Activated CD4-positive, alpha-beta T cell treated with anti-CD3 and anti-CD28 coated beads, Interleukin-2, amount 10 ng/mL, durations not matched to agents 24 days and 14 days (primary cell): ENCODE measurements at places on chromosomes 2 and 18.

GRCh38 chr18:57052759-57053158 lies 94.1 kb upstream of the BOD1L2 start:
- no peak for DNase-seq

- DNase-seq = peak; percentile 76
Measured at GRCh38 chr2:197254776-197255530, 55.6 kb downstream of the ANKRD44 start.

DNA sequence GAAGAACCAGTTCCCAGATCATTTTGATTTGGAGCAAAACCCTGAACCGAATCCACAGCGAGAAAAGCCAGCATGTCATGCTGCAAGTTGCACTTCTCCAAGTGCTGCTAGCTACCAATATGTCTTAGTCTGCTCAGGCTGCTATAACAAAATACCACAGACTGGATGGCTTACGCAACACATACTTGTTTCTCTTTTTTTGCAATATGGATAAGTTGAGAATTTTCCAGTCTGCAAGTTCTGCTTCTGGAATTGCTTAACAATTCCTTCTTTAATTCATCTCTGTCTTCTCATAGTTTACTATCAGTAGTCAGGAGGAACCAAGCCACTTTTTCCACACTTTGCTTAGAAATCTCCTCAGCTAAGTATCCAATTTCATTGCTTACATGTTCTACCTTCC lies 105.9 kb upstream of the RBBP8 start:
- DNase-seq = no peak

DNA sequence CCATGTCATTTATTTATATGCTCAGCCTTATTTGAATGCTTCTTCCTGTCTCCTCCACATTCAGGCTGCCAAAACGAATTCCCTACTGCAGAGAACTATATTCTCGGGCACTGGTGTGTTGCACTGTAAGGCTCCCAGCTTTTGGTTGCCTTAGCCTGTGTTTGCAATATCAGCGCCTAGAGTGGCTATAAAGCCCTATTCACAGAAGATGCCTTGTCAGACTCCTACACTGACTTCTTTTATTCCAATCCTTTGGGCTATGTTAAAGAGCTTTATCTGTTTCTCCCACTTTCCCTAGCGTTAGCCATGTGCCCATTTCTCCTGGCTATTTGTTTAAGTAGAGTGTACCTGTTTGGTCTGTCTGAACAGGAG lies 62.4 kb upstream of the EHBP1 start:
- DNase-seq = no peak

GRCh38 chr2:233115121-233115520 lies 55.0 kb downstream of the INPP5D start:
- no peak for DNase-seq

DNA sequence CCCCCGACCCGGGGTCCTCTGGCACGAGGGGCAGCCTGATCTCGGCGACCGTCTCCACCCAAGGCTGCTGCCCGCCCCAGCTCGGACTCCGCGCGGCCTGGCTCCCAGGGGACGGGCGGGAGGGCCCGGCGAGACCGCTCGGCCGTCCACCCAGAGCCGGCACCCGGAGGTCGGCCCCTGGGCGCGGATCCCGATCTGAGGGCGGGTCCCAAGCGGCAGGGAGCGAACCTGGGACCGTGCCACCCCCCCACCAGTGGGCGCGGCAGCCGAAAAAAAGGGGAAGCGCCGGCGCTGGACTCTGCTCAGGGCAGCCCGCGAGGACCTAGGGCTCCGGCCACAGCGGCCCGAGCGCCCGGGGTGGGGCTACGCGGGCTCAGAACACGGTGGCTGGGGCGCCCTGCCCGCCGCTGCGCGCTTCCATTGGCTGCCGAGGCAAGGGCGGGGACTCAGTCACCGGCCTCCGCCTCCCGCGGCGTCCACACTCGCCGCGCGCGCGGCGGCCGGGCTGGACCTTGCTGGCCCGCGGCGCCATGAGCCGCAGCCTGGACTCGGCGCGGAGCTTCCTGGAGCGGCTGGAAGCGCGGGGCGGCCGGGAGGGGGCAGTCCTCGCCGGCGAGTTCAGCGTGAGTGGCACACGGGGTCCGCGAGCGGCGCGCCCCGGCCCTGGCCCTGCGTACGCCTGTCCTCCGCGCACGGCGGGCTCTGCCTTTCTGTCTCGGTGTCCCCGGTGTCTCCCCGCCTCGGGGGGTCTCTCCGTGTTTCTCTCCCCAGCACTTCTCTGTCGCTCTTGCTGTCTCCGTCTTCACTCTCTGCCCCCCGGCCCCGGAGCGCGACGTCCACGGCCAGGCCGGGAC lies at the start of gene PTPN18:
TSS of gene PTPN18 (plus strand) at position 479 of the 854 bp plus-strand sequence. CDS start at position 531, 52 bp downstream.
- peak; percentile 91 for DNase-seq

DNA sequence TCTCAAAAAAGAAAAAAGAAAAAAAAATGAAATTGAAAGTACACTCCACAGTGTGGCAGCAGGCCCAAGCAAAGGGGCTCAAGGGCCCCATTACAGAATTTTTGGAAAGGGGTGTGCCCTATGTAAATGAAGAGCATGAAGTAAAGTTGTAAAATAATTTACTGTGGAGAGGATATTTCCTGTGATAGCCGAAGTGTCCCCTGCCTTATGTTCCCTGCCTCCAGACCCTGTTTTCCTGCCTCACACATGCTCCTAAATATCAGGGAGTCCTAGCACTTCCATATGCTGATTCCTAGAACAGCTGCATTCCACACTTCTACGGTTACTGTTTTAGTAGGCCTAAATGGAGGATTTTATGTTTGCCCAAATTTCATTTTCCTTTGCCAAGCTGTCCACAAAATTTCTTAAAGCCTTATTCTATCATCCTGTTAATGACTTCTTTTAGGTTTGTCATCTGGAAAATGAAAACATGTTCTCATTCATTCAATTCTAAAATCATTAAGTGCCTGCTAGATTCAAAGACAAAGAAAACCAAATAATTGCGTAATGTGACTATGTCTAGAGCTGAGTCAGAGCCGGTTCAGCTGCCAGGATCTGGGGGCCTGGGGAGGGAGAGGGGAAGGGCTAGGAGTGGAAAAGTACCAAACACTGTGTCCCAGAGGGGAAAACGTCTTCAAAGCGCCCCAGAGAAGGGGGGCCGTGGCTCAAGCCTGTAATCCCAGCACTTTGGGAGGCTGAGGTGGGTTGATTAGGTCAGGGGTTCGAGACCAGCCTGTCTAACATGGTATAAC lies 25.9 kb upstream of the IMPA2 start:
- DNase-seq = no peak

GRCh38 chr2:75952173-75952572 lies 241.5 kb upstream of the GCFC2 start:
- no peak for DNase-seq

- no peak for DNase-seq
Measured at GRCh38 chr18:58118536-58118935, 74.5 kb downstream of the NEDD4L start.

DNA sequence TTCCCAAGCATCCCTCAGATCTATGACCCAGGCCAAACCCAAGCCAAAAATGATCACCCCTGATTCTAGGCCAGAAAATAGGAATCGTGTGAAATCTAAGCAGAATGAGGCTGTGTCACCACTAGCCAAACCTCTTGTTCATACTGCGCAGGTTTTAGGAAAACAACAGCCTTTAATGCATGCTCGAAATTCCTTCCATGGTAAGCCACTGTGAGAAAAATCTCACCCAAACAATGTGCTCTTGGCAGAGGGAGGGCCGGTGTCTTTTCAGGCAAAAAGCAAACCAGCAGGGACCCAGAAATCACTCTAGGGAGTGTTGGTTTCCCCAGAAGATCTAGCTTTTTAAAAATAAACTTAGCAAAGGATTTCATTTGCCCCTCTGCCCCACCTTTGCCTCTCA lies 71.2 kb upstream of the FOSL2 start:
- no peak for DNase-seq

- no peak for DNase-seq
Measured at GRCh38 chr18:12333506-12334290, 25.7 kb downstream of the TUBB6 start.

DNA sequence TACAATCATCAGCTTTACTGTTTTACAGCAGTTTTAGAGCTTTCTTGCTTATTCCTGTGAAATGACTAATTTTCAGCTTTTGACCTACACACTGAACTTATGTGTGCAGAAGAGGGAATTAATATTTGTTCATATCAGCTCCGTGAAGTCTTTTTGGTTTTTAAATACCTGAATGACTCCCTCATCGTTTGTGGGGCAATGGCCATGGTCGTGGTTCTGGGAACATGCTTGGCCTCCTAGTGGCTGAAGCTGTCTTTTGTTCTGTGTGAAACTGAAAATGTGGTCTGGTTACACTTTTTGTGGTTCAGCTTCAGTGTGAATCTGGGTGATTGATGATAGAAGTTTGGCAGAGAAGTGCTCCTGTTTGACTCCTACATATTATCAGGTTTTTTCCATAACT lies 408.1 kb downstream of the THSD7B start:
- DNase-seq = no peak

DNA sequence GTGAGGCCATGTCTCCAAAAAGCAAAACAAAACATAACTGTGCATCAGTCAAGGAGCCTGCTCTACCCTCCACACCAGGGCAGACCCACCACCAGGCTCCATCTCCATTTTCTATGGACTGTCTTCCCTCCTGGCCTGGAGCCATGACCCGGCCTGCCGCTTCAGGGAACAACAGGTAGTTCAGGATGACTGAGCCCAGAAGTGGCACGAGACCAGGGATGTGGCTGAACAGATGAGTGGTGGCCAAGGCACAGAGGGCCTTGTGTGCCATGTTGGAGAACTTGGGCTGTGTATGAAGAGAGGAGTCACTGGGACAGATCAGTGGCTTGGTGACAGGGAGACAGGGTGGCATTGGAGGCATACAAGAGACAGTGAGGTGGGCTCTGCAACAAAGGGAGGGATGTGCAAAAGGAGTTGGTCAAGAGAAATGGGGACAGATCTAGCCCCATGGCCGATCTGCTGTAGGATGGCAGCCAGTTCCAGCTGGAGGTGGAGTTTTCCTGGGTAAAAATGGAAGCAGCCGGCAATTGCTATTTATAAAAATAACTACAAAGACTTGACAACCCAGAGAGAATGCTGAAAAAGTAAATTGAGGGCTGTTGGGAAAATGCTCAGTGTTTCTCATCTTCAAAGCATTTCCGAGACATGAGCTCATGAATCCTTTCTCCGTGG lies 35.0 kb downstream of the TMEM177 start:
- no peak for DNase-seq

DNA sequence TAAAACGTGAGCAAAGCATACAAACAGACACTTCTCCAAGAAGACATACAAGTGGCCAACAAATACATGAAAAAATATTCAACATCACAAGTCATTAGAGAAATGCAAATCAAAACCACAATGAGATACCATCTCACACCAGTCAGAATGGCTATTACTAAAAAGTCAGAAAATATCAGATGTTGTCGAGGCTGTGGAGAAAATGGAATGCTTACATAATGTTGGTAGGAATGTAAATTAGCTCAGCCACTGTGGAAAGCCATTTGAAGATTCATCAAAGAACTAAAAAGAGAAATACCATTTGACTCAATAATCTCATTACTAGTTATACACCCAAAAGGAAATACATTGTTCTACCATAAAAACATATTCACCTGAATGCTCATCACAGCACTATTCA lies 825.7 kb downstream of the SUCLG1 start:
- no peak for DNase-seq
